ENCODE measurements at places on chromosomes 1 and 21.

DNA sequence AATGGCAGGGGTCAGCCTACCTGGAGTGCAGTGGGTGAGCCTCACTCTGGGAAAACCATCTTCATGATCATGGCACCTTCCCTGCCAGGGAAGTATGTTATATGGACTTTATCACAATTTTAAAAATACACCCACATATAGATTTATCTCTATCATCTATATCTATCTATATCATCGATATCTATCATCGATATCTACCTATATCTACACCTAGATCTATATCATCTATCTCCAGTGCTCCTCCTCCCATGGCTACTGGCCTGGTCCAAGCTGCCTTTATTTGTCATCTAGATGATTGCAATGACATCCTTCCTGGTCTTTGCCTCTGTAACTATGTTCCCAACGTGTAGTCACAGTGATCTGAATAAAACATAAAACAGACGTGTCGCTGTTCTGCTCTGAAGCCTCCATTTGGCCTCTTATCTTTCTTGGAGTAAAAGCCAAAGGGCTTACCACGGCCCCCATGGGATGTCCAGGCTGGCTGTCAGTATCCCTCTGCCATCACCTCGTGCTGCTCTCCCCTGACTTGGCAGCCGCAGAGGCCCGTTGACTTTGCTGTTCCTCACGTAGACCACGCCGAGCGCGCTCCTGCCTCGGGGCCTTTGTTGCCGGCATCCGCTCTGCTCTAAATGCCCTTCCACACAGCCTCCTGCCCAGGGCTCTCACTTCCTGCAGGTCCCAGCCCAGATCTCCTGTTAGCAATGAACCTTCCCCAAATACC lies 20.6 kb upstream of the KIF26B start:
- no peak for DNase-seq

GRCh38 chr1:53122201-53122885 lies 20.1 kb downstream of the SLC1A7 start:
- peak; percentile 75 for DNase-seq

- peak; percentile 99 for DNase-seq
Observed at GRCh38 chr1:44807364-44808062, 362 bp upstream of the DYNLT4 start.

DNA sequence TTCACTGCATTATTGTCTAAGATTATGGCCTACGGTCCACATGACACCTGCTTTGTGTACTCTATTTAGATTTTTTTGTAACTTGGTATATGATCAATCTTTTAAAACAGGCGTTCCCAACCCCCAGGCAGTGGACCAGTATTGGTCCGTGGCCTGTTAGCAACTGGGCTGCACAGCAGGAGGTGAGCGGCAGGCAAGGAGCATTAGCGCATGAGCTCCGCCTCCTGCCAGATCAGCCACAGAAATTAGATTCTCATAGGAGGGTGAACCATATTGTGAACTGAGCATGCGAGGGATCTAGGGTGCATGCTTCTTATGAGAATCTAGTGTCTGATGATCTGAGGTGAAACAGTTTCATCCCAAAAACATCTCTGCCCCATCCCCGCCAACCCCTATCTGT lies 228.4 kb upstream of the NR5A2 start:
- DNase-seq: no peak

DNA sequence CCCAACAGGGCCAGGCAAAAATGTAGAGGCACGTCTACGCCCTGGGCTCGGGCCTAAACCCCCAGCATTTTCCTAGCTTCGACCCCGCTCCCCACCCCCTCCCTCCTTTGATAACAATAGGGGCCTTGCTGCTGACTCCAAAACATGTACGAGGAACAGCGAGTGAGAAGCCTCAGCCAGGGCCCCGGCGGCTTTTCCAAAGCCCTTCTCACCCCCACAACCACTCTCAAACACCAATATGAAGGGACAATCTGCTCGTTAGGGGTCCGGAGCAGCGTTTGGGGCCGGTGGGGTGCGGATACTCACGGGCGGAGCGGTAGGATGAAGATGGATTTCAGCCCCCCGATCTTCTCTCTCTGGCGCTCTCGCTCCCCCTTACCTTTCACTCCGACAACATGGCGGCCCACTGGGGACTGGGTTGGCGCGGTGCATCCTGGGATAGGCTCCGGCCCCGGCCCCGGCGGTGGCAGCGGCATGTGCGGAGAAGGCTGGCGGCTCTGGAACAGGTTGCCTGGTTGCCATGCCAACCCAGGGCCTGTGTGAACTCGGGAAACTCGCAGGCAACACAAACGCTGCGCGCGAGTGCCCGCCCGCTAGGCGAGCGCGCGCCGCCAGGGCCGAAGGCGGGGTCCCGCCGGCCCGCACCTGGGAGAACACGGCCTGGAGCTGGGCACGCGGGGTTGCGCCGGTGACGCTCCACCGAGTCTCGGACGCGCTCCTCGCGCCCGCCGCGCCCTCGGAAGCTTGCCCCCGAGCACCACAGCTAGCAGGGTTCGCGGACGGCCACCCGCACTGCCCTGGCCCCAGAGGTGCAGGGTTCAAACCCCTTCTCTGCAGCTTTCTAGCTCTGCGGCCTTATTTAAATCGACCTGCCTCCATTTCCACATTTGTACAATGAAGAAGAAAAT lies at the start of gene PUM1:
Gene PUM1 (minus strand): TSS at position 408 of the 908 bp plus-strand sequence. CDS start 6,151 bp downstream, outside the sequence.
- DNase-seq: peak; percentile 96

- DNase-seq: no peak
Observed at GRCh38 chr1:69824932-69825331, 257.2 kb downstream of the LRRC7 start.

GRCh38 chr21:32279377-32279680 lies 480 bp upstream of the MIS18A start:
- no peak for DNase-seq

DNA sequence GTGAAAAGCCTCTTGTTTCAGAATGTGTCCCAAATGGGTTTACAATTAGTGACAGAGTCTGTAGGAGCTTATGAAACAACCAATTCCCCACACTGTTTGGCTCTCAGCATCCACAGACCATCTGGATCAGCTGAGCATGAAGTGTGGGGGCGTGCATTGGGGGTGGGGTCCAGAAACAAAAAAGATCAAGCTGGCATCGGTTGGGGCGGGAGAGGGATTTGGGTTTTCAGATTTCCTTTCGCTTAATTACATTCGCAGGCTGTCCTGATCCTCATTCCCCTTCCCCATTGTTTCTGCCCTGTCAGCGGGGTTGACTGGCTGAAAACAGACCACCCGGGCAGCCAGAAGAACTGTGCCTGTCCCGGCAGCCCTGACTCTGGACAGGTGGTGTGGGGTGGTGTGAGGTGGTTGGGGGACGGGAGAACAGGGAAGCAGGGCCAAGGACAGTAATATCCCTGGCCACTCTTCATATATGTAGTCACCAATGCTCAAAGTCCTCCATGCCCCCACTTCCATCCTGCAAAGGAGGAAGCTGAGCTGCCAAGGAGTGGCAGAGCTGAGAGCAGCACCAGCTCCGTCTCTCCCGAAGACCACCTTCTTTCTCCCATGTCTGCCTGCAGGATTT lies 92.0 kb downstream of the IER5 start:
- DNase-seq: no peak

GRCh38 chr1:85224734-85225623 lies 24.2 kb upstream of the SYDE2 start:
- DNase-seq: no peak

DNA sequence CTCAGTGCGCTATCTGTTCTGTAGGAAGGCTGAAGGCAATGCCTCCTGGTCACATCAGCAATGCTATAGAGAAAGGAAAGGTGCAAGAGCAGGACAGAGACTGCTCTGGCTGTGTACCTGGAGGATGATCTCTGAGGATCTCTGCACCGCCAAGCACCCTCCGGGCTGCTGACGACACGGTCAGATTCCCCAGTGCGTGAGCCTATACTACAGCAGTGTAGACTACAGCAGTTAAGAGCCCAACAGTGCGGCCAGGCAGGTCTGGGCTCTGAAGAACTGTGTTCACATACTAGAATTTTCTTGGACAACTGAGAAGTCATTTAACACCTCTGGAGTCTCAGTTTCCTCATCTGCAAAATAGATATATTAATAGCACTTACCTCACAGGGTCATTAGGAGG lies 39.9 kb downstream of the ITPKB start:
- DNase-seq: no peak

DNA sequence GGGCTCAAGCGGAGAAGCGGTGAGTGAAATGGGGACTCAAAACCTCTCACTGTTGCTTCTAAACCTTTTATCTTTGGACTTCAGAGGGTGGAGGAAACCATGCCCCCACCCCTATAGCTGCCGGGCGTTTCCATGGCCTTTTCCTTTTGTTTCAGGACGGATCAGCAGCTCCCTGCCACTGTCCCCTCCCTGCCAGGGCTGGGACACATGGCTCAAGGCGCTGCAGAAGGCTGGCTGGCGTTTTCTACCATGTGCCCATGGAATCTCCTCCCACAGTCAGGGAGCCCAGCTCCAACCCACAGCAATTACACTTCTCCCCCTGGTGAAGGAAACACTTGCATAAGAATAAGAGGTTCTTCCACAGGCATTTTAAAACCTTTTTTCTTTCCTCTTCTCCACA lies 812.7 kb downstream of the PLA2G4A start:
- DNase-seq: no peak

- peak; percentile 10 for DNase-seq
Observed at GRCh38 chr1:202585590-202585933, 124.7 kb downstream of the SYT2 start.

GRCh38 chr1:36573445-36573844 lies 90.7 kb upstream of the CSF3R start:
- DNase-seq: no peak

DNA sequence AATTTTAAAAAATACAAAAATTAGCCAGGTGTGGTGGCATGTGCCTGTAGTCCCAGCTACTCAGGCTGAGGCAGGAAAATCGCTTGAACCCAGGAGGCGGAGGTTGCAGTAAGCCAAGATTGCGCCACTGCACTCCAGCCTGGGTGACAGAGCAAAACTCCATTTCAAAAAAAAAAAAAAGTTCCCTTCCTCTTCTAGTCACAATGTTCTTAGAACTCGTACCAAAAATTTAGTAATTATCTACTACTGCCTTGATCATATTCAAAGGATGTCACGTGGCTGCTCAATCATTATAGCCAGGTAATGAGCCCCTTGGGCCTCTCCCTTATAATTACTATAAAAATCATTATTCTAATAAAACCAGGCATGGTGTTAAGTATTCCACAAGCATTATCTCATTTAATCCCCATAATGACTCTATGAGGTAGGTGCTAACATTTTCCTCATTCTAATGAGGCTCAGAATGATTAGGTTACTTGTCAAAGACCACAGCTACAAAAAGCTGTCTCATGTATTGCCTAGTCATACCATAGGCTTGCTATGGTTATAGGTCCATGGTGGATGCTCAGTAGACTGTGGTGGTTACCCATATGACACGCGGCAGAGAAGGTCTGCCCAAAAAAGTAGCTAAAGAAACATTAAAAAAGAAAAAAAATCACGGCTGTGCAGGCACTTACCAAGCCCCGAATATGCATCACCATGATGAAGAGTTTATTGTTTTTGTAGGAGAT lies 15.5 kb upstream of the PPP1R15B start:
- DNase-seq: peak; percentile 39

DNA sequence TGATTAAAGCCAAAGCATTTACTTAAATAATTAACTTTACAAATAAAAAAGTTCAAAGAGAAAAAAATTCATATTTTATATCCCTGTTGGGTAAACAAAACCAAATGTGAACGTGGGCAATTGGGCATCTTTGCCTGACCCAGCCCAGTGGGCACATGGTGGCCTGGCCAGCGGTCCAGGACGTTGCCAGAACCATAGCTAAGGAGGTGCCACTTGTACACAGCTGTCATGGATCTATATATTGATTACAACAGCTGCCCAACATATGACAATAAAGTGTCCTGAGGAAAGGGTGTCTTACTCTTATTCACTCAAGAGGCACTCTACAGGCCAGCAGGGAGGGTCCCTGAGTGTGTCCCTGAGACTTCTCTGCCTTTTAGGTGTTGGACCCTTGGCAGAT lies 78.5 kb downstream of the BCAR3 start:
- DNase-seq: no peak

DNA sequence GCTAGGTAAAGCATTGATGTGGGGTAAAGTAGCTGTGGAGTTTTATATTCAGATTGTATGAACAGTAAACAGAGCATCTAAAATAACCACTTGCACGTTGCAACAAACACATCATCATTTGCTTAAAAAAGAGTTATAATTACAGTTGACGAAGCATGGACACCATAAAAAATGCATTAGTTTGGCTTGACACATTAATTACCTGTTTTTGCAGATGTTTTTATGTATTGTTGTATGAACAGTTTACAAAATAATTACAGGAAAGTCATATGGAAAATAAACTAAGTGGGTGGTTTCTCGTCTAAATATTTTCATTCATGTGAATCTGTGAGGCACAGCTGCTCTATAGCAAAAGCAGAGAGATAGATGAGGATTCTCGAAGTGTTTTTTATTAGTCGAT lies 108.3 kb downstream of the RPS6KC1 start:
- DNase-seq: no peak

DNA sequence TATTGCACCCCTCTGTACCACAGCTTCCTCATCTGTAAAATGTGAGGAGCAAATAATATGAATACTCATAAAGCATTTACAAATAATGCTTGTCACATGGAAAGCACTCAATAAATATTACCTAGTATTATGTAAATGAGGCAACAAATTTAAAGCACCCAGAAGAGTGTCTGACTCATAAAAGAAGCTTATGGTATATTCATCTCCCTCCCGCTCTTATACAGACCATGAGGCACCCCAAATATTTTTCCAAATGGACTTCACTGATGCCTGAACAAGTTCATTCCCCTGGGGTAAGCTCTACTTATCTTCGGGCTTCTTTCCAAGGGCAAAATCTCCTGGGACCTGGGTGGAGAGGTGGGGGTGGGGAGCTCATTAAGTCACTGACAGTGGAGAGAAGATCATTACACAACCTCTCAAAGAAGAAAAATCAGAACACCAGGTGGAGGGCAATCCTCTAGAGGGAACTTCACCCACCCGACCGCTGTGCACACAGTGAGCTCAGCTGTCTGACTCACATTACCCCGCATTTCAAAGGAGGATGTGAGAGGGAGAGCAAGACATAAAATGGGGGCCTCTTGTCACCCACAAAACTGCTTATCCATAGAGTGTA lies 166.2 kb downstream of the ASTN1 start:
- no peak for DNase-seq

DNA sequence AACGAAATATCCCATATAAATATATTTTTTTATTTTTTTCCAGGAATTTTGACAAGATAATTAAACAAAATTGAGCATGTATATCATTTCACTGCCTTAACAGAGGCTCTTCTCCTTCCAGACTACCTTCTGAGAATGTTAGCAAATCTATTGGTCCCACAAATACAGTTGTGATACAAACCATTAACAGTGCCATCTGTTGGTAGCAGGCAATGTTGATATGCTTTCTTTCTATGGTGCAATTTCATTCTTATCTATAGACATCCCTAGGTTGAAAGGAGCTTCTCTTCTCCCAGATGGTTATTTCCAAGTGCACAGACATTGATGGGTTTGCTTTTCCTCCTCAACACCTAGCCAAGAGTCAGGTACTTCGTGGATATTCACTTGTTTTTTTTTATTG lies 303.6 kb downstream of the USH2A start:
- DNase-seq: peak; percentile 41

DNA sequence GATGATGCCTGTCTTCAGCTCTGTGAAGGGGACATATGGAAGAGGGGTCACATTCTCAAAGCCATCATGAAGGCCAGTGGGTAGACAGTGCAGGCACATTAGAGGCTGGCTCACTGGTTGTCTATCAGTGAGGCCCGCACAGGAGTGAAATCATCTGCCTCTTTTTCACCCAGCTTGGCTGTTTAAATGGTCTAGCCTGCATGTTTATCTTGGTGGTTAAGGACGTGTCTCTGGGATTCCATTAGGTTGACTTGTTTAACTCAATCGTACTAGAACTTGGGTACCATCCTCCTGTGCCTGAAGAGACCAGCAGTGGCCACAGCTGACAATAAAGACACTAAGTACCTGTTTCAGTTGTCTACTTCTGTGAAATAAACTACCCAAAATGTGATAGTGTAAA lies 219.3 kb downstream of the PLPP3 start:
- DNase-seq: no peak

- DNase-seq: no peak
Observed at GRCh38 chr1:85578321-85579295, 2.0 kb upstream of the CCN1 start.

Data from suppressor macrophage treated with lipopolysaccharide for 1 hour (primary cell).